ENCODE measurements at places on chromosomes 2 and 18.

GRCh38 chr2:179592167-179592936 lies 269.1 kb downstream of the ZNF385B start:
- DNase-seq = no peak

- no peak for DNase-seq
Measured at GRCh38 chr2:7089284-7089683, 172.1 kb downstream of the RNF144A start.

DNA sequence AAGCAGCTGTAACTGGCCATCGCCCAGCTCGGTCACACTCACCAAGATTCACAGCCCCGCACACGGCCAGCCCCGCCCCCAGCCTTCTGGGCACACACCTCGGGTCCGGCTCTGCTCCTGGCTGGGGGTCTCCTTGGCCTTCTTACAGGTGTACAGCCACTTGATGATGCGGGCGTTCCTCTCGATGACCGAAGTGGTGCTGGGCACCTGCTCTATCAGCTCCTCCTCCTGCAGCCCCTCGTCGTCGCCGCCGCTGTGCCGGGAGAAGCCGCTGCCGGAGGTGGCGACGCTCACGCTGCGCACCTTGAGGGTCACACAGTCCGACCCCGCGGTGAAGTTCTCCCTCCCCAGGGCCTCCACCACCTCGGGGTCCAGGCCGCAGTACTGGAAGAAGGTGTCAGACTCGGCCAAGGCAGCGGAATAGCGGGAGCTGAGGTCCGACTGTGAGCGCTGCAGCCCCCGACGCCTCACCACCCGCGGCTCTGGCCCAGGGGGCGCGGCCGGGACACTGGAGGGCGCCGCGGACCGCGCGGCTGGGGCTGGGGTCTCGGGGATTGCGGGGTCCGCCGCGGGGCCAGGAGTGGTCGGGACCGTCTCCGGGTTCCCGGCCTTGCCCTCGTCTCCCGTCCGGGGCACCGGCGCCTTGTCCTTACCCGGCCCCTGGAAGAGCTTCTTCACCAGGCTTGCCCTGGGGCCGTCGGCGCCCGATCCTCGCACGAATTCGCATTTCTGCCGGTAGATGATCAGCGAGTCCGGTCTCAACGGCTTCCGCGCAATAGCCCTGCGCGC lies 769 bp downstream of the FAM110C start:
- no peak for DNase-seq

DNA sequence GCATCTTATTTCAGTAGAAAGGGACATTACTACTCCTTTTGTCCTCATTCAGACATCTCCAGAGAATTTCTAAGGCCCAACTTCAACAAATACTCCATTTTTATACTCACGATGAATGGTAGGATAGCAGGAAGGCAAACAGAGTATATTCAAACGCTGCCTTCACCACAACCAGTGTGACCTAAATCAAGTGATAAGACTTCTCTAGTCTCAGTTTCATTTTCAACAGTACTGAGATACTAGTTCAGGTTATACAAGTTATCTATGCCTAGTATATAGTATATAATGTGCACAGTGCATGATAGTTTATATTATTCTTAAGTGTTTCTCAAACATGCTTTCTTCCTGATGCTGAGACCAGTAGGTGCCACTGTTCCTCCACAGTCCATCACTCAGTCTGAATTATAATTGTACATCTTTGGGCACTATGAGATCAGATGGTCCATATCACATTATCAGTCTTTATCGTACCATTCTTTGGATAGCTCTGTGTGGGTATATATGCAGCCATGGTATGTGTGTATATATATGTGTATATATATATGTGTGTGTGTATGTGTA lies 66.3 kb upstream of the RPE start:
- no peak for DNase-seq

DNA sequence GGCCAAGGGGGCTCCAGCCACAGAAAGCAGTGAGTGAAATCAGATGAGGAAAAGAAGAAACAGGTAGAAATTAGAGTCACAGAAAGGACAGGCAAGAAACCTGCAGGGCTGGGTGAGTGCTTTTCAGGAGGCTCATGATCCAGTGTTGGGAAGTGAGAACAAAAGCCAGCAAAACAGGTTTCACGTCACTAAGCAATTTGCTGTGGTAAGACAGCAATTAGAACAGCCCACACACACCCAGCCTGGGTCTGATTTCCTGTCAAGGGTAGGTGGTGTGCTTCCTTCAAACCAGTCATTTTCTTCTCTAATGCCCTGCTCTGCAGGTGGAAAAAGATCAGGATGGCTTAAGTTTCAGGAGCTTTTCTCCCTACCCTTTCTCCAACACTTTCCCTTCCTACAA lies 52.9 kb upstream of the XDH start:
- DNase-seq = no peak

DNA sequence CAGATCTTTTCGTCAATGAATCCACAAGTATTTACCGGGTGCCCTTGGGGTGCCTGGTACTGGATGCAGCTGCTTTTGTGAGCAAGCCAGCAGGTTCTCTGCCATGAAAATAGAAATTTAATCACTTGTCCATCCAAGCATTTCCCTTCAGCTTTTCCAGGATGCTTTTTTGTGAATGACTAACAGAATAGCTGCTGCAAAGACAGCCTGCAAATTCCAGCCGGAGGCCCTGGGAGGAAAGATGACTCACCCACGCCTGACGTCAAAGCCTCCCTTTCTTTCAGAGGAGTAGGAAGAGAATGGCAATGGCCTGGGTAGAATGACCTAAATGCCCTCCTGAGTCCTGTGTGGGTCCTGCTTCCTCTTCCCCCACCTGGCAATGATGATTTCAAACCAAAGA lies 111.9 kb downstream of the AP1S3 start:
- peak; percentile 77 for DNase-seq

GRCh38 chr2:115161771-115162493 lies 719.5 kb downstream of the DPP10 start:
- DNase-seq = no peak

- no peak for DNase-seq
Measured at GRCh38 chr2:37593024-37593423, 78.4 kb downstream of the CDC42EP3 start.

DNA sequence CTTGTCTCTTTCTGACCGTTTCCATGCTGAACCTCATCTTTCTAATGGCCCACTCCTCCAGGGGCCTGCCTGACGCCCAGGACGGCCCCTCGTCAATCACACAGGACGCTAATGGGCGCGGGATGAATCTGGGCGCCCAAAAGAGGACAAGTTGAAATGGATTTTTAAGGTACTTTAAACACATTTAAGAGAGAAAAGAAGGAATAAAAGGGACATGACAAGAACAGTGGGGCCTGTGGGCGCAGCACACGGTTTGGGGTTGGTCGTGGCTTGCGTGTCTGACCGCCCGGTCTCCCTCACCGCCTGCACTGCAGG lies 607 bp upstream of the UBE2F start:
- no peak for DNase-seq

GRCh38 chr2:180472133-180472532 lies 465.0 kb upstream of the CWC22 start:
- no peak for DNase-seq

DNA sequence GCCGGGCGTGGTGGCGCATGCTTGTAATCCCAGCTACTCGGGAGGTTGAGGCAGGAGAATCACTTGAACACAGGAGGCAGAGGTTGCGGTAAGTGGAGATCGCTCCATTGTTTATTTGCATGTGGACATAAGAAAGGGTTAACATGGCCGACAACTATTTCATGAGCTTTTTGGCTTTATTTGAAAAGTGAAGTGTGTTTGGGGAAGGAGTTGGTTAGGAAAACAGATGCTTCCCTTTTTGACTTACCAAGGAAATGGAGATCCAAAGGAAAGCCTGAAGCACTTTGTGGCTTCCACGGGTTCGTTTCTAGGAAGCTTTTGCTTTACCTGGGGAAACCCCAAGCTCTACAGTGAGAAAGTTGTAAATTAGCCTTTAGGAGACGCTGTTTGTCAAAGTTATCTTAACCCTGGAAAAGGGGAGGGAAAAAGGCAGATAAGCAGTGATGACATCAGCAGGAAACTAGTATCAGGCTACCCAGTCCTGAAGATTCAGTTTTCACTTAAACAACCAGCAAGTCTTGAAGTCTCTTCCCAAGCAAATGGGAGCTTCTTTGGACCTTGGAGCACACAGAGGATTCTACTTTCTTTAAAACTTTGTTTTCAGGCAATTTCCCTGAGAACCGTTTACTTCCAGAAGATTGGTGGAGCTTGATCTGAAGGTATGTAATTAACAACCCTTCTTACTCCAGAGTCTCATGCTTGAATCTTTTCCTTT lies at the start of gene CASP10:
TSS of gene CASP10 (plus strand) at position 492 of the 715 bp plus-strand sequence. CDS start 2,637 bp downstream, outside the sequence.
- no peak for DNase-seq

- DNase-seq = no peak
Measured at GRCh38 chr2:45743531-45744396, 92.3 kb downstream of the PRKCE start.
